ENCODE measurements at places on chromosomes 2 and 18.

DNA sequence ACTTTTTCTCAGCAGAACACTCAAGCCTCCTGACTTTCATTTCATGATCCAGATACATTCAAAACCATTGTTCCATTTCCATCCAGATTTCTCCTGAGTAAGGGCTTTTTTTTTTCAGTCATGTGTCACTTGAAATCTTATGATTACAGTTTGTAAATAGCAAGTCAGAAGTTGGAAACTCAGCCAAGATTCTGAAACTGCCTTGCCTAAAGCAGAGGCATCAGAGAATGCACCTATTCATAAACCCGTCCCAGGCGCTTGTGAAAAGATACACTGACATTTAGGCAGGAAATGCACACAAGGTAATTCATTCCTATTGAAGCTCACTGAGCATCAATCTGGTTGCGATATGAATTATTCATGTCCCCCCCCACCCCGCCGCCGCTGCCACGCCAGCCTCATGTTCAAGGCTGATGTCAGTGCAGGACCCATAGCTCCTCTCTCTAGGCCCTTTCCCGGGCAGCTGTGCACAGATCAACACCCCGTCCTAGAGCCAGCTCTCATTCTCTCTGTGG, 30.4 kb upstream of the MGAT4A start:
- peak; percentile 18 for DNase-seq

DNA sequence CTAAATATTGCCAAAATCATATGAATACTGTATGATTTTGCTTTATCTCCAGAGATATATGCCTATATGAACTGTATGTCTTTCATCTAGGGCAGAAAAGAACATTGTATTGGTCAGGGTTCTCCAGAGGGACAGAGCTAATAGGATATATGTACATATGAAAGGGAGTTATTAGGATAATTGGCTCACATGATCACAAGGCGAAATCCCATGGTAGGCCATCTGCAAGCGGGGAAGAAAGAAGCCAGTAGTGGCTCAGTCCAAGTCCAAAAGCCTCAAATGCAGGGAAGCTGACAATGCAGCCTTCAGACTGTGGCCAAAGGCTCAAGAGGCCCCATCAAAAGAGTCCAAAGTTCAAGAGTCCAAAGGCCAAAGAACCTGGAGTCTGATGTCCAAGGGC, 209.9 kb downstream of the RNF144A start:
- DNase-seq, result no peak

GRCh38 chr2:163626639-163627109, 109.1 kb downstream of the FIGN start:
- DNase-seq, result no peak

DNA sequence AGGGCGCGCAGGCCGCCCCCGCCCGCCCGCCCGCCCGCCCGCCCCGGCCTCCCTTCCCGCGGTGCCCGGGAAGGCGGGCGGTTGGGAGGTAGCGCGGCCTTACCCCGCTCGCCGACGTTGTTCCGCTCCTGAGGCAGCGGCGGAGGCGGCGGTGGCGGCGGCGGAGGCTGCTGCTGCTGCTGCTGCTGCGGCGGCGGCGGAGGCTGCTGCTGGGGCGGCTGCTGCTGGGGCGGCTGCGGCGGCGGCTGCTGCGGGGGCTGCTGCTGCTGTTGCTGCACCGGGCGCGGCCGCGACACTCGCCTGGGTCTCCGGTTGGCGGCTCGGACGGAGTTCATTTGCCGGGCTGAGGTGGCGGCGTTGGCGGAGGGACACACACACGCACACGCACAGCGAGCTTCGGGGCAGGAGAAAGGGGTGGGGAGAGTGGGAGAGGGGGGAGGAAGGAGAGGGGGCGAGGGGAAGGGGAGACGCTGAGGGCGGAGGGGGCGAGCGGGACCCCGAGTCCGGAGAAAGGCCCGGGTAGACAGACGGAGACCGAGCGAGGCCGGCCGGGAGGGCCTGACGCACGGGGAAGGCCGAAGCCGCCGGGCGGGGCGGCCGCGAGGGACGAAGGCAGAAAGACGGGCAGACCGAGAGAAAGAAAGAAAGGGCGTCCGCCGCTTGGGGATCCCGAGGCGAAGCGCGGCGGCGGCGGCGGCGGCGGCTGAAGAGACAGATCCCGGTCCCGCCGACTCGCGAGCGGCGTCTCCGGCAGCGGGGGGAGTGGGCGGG, 727 bp downstream of the FBXO11 start:
- no peak for DNase-seq

DNA sequence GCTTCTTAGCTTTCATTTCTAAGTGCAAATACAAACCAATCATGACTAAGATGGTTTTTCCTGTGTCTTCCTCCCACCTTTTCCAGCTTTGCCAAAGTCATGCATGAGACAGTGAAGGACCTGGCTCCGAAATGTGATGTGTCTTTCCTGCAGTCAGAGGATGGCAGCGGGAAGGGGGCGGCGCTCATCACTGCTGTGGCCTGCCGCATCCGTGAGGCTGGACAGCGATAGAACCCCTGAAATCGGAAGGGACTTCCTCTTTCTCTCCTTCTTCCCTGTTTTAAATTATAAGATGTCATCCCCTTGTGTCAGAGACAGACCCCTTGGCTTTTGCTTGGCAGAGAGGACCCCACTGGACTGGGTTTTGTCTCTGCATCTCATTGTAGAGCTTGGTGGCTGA, 56.8 kb downstream of the HK2 start:
- DNase-seq, result no peak

DNA sequence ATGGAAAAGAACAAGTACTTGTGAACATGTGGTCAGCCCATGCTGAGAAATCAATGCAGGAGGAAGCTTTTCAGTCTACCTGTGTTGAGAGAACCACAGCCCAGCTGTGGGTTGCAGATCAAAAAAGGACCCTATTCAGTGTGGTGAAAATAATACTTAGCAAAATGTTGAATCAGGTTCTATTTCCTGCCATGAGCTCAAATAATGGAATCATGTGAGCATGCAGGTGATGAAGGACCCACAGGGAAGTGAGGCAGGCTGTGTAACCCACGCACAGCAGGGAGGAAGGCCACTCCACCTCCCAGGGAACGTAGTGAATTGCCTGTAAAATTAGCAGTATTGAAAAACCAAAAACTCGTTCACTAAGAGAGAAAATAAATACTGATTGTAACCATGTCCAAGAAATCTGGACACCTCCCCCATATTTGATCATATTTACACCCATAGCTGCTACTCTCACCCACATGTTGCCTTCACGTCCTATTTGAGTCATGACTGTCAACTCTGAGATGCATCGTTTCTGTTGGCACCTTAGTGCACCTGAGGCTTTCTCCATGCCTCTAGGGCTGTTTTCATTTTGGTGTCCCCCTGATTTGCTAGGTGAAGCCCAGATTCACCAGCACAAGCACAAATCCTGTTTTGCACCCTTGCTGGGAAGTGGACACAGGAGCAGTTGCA, 20.5 kb upstream of the BCL2L11 start:
- no peak for DNase-seq

DNA sequence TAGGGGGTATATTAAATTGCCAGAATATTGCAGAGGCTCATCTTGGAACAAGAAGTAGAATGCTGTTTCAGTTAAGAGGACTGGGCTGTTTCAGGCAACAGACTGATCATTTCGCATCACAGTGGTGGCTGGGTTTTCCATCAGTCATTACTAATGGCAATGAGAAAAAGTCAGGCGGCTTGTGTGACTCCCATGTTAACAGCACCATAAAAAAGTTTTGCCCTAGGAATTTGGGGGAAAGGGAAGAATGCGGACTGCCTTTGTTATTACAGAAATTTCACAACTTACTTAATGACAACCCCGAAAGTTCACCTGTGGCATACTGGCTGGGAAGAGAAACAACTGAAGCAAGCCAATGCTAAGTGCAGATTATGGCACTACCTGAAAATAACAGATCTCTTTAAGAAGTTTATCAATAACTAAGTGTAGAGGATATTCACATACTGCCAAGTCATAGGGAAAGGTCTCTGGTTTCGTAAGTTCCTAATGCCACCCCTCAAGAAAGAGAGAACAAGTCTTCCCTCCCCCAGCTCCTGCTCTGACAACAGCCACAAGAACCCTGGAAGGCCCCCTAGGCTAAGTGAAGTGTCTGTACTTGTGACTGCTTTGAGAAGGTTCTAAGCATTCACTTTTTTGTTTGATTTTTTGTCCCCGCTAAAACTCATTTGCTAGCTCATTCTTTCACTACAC, 40.5 kb upstream of the AP1S3 start:
- DNase-seq, result no peak

- no peak for DNase-seq
Observed at GRCh38 chr2:120555092-120555491, 180.6 kb upstream of the GLI2 start.

- no peak for DNase-seq
Observed at GRCh38 chr18:35438480-35439234, 59.1 kb downstream of the INO80C start.

- no peak for DNase-seq
Observed at GRCh38 chr18:23122334-23123229, 12.7 kb upstream of the CABLES1 start.

DNA sequence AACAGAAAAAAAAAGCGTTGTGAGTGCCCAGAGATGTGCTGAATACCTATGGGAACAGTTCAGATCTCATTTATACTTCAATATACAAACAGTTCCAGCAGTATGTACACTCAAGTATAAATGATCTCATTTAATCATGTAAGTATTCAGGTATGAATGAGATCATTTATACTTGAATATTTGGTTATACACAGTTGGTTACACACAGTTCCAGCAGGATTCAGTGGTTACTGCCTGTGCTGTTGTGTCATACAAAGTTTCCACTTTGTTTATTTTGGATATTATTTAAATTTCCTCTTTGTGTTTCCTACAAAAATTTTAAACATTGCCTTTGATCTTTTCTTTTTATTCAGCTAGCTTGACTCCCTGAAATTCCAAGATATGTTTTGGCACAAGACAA, 293.5 kb upstream of the SLC39A10 start:
- DNase-seq, result no peak

DNA sequence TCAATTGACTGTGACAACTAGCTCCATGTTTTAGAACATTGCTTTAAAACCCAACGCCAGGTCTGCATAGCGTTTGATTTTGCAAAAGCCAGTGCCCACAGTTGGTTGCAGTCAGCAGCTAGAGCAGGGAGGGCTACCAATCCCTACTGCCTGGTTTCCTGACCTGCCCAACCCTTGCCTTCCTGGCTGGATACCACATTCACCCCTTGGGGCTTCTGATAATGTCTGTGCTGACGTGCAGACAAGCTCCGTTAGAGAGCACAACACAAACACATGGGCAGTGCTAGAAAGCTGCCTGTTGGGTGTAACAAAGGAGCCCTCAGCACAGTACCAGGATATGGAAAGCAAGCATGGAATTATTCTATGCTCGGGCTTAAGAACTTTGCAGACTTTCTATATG, 71.4 kb upstream of the THSD7B start:
- peak; percentile 26 for DNase-seq

DNA sequence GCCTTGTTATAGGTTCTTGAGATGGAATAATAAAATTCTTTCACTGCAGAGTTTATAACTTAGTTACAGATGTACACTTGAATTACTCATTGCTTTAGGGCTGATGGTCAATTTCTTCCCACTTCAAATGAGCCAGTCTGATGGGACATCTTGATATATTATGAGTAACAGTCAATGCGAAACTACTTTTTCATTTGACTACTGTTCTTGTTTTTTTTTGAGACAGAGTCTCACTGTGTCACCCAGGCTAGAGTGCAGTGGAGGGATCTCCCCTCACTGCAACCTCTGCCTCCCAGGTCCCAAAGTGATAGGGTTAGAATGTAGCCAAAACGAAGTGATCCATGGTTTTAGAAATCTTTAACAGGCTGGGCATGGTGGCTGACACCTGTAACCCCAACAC, 57.1 kb downstream of the ST3GAL5 start:
- no peak for DNase-seq

- DNase-seq, result peak; percentile 47
Observed at GRCh38 chr2:183010112-183010511, 28.1 kb downstream of the NCKAP1 start.

- DNase-seq, result peak; percentile 79
Observed at GRCh38 chr2:20999906-21000645, 43.8 kb downstream of the APOB start.

DNA sequence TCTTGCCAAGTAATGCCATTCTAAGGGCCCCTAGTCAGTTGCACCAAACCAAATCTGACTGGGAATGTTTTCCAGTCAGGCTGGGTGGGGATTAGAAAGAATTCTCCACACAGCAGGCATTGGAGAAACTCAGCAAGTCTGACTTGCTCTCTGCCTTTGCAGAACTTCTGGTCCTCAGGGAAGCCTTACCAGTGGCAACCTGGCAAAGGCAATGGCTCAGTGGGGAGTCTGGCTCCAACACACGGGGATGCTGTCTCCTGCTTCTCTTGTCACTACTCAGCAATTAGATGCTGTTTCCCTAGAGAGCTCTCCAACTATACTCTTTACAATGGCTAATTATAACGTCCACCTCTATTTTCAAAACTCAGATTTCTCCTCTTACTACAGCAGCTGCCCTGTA, 810.7 kb downstream of the LRRTM4 start:
- DNase-seq, result no peak

- DNase-seq, result no peak
Observed at GRCh38 chr2:158779621-158780020, 15.5 kb upstream of the DAPL1 start.

- no peak for DNase-seq
Observed at GRCh38 chr18:45730832-45731575, 7.0 kb downstream of the SLC14A1 start.

DNA sequence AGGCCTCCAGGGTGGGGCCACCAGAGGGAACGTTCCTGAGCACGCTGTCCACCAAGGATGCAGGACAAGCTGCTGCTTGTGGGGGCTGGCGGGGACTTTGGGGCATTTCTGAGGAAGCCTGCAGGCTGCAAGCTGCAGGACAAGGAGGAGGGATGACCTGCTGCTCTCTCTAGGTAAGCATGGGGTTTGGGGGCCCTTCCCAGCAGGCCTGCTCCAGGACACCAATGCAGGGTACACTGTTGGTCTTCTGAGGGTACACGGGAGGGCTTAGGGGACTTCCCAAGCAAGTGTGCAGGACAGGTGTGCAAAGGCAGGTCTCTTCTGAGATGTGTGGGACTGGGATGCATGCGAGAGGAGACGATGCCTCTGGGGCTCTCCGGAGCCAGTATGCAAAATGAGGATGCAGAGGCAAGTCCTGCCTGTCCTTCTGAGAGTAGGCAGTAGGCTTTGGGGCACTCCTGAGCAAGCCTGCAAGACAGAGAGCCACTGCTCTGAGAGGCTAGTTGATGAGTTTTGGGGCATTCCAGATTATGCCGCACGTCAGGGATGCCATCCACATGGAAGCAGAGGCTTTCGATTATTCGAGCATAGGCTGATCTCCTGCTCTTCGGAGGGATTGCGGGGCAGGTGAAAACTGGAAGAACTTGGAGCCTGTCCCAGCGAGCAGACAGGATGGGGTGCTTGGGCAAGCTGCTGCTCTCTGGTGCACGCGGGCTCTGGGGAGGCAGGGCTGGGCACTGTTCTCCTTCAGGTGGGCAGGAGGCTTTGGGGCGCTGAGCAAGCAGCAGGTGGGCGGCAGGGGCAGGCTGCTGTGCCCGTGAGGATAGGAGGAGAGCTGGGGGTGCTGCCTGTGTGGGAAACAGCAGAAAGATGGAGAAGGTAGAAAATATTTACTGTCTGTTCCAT, 44.6 kb downstream of the CNGA3 start:
- DNase-seq, result no peak

GRCh38 chr2:107634172-107634571, 192.5 kb upstream of the RGPD4 start:
- DNase-seq, result no peak

GRCh38 chr2:218659258-218659987, at the start of the genes BCS1L and ZNF142:
TSS of gene BCS1L (plus strand) at chr2:218659683. CDS start at chr2:218660988, 1,305 bp downstream.
TSS of gene ZNF142 (minus strand) at chr2:218659623. CDS start at chr2:218656429, 3,194 bp downstream.
- peak; percentile 94 for DNase-seq
